ENCODE measurements at places on chromosomes 7 and 10.

GRCh38 chr7:34133356-34133982, 228.1 kb downstream of the BMPER start:
- H3K4me3 ChIP-seq: no peak overlapping the region
- DNase-seq: no peak
- no peaks in the 10 kb centered on the region for H3K36me3 ChIP-seq
- H3K4me1 ChIP-seq: no peaks in the 10 kb centered on the region

GRCh38 chr7:28726555-28726954, 231.6 kb downstream of the TRIL start:
- no peak overlapping the region for H3K27ac ChIP-seq
- no peaks in the 10 kb centered on the region for H3K4me1 ChIP-seq
- DNase-seq: no peak
- no peaks in the 10 kb centered on the region for H3K36me3 ChIP-seq

DNA sequence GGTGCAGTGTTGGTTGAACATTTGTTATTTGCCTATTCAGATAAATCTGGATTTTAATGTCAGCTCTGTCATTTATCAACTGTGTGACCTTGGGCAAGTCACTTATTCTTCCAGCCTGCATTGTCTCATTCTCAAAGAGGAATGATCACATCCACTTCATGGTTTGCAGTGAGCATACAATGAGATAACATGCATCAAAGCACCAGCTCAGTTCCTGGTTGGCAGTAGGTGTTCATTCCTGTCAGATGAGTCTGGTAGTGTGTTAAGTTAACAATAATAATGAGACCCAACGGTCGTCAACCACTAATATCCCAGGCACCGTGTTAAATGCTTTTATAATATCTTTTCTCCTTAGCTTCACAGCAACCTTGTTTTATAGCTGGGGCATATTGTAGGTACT, 137.3 kb downstream of the SORCS3 start:
- H3K27me3 ChIP-seq: peaks cover 2% of the 10 kb centered on the region
- no peak overlapping the region for H3K27ac ChIP-seq
- H3K4me3 ChIP-seq: no peak overlapping the region
- H3K36me3 ChIP-seq: no peaks in the 10 kb centered on the region

DNA sequence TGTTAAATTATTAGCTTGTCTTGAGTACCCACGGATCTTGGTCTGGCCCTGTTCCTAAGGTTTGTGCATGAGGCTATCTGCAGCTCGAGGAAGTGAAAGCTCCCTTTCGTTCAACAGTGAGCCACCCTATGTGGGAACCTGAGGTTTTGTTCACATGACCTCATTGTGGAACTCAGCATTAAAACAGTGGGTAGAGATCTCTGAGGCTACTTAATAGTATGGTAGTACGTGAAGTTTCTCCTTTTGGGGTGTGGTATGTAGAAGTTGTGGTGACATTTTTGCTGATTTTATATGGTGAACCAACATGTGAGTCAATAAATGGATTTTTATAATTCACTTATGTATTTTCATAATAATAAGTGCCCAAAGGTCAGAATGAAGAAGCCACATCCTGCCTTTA, 252.7 kb upstream of the FERD3L start:
- H3K36me3 ChIP-seq: no peaks in the 10 kb centered on the region
- H3K27me3 ChIP-seq: no peaks in the 10 kb centered on the region
- H3K4me1 ChIP-seq: no peaks in the 10 kb centered on the region

- H3K36me3 ChIP-seq: no peaks in the 10 kb centered on the region
- no peaks in the 10 kb centered on the region for H3K4me1 ChIP-seq
- no peak overlapping the region for H3K27ac ChIP-seq
- H3K27me3 ChIP-seq: peaks cover 4% of the 10 kb centered on the region
These were observed 271.3 kb downstream of the STK31 start for GRCh38 chr7:23981314-23981713.

GRCh38 chr10:112973805-112974204, 23.8 kb downstream of the TCF7L2 start:
- H3K27me3 ChIP-seq: peaks cover 6% of the 10 kb centered on the region
- no peaks in the 10 kb centered on the region for H3K4me1 ChIP-seq
- no peak for DNase-seq
- no peak overlapping the region for H3K27ac ChIP-seq

DNA sequence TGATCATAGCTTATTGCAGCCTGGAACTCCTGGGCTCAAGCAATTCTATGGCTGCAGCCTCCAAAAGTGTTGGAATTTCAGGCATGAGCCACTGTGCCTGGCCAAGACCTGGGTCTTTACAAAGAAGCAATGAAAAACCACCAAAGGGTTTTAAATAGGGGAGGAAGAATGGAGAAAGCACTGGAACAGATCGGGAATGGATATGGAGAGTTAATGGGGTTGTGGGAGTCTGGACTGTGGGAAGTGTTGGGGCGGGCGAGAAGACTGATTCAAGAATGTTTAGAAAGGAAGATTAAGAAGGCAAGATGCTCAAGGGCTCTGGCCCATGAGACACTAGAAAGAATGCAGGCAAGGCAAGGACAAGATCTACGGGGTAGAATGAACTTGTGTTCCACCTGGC, 98.5 kb downstream of the CARD11 start:
- DNase-seq: no peak
- no peak overlapping the region for H3K4me3 ChIP-seq
- H3K4me1 ChIP-seq: no peaks in the 10 kb centered on the region
- H3K36me3 ChIP-seq: peaks cover 65% of the 10 kb centered on the region
- no peak overlapping the region for H3K27ac ChIP-seq

DNA sequence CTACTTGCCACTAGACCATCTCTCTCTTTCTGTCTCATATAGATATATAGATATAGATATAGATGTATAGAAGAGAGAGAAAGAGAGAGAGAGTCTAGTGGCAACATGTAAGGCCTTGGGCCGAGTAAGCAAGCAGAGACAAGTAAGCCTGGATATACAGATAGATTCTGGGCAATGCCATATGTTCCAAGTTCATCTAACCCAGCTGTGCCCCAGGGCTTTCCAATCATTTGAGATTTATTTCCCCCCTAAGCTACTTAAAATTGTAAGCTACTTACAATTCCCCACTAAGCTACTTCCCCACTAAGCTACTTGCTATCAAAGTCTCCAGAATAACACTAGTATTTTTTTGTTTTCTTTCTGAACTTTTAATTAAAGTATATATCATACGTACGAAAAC, 1094.1 kb downstream of the DNAJB9 start:
- H3K4me3 ChIP-seq: no peak overlapping the region
- no peak for DNase-seq
- H3K27me3 ChIP-seq: no peaks in the 10 kb centered on the region
- no peaks in the 10 kb centered on the region for H3K36me3 ChIP-seq
- no peak overlapping the region for H3K27ac ChIP-seq
- no peaks in the 10 kb centered on the region for H3K4me1 ChIP-seq

DNA sequence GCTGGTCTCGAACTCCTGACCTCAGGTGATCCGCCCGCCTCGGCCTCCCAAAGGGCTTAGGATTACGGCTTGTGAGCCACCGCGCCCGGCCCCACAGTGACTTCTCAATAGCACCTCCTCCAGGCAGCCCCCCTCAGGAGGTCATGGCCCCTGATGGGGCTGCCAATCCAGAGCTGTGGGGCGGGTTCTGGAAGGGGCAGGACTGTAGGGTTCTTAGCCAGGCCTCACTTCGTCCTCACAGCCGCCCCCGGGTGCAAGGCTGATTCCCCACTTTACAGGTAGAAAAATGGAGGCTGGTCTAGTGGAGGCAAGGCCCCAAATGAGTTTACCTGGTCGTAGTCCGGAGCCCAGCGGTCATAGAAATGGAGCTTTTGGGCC, 638 bp downstream of the METTL27 start:
- H3K36me3 ChIP-seq: no peaks in the 10 kb centered on the region
- H3K4me1 ChIP-seq: peaks cover 9% of the 10 kb centered on the region
- DNase-seq: no peak
- H3K4me3 ChIP-seq: no peak overlapping the region
- H3K27ac ChIP-seq: no peak overlapping the region

DNA sequence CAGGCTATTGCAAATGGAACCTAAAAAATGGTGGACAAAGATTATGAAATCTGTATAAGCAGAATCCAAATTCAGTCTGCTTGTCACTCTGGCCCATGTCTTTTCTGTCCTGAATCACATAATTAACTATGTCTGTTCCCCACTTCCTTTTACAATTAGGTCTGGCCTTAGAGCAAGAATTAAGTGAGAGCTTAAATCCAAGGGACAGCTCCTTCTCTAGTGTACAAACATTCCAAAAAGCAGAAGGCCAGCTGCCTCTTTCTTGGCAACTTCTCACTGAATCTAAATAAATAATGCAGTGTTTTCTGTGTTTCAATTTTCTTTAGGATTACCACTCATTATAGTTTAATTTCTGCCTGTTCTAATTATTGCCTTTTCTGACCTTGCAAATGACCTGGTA, 39.3 kb upstream of the NEBL start:
- no peaks in the 10 kb centered on the region for H3K36me3 ChIP-seq
- no peaks in the 10 kb centered on the region for H3K4me1 ChIP-seq
- no peak for DNase-seq

GRCh38 chr10:21297603-21298383, 227.7 kb downstream of the SKIDA1 start:
- H3K4me3 ChIP-seq: no peak overlapping the region
- H3K27me3 ChIP-seq: peaks cover under 1% of the 10 kb centered on the region
- H3K27ac ChIP-seq: no peak overlapping the region
- DNase-seq: no peak

GRCh38 chr7:43764039-43764761, 5.7 kb downstream of the BLVRA start:
- DNase-seq: peak; percentile 21
- peaks cover 8% of the 10 kb centered on the region for H3K4me1 ChIP-seq
- no peaks in the 10 kb centered on the region for H3K27me3 ChIP-seq
- H3K27ac ChIP-seq: no peak overlapping the region
- H3K4me3 ChIP-seq: no peak overlapping the region

GRCh38 chr10:128522551-128523308, 396.5 kb upstream of the MKI67 start:
- H3K4me3 ChIP-seq: no peak overlapping the region
- no peaks in the 10 kb centered on the region for H3K27me3 ChIP-seq
- H3K27ac ChIP-seq: no peak overlapping the region
- H3K4me1 ChIP-seq: no peaks in the 10 kb centered on the region
- DNase-seq: no peak
- no peaks in the 10 kb centered on the region for H3K36me3 ChIP-seq

GRCh38 chr7:10821156-10821555, 152.5 kb upstream of the PHF14 start:
- H3K27ac ChIP-seq: no peak overlapping the region
- DNase-seq: no peak
- H3K4me1 ChIP-seq: no peaks in the 10 kb centered on the region
- H3K4me3 ChIP-seq: no peak overlapping the region

DNA sequence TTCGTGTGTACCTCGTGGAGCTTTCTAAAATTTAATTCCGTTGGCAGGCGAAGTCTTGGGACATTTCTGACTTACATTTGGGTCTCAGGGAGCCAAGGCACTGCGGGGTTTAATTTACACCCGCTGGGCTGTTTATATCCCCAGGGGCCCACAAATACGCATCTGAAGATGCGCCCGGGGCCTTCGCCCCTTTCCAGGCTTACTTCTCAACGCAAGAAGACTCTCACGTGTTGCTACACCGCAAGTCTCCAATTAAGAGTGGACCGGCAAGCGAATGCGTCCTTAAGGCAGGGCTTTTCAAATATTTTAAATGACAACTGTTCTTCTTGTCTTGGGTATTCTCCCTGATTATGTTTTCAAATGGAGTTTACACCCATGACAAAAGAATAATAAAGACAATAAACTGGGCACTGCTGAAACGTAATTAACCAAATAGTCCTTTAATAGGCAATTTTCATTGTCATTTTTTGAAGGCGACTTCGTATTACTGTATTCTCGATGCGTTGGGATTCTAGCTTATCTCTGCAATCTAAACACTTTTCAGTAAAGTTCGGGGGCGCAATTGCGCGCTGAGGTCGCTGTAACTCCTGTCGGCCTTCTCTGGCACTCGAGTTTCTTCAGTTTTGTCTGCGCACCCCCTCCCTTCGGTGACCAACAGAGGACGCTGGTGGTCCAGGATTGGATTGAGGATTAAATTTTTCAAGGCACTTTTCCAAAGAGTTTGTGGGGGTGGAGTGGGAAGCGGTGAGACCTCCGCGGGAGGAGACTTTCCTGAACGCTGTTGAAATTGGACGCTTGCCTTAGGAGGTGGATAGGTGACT, 837 bp upstream of the IGFBP3 start:
- H3K36me3 ChIP-seq: no peaks in the 10 kb centered on the region
- DNase-seq: no peak
- H3K27ac ChIP-seq: no peak overlapping the region
- H3K27me3 ChIP-seq: peaks cover 20% of the 10 kb centered on the region
- H3K4me3 ChIP-seq: no peak overlapping the region
- peaks cover 4% of the 10 kb centered on the region for H3K4me1 ChIP-seq

DNA sequence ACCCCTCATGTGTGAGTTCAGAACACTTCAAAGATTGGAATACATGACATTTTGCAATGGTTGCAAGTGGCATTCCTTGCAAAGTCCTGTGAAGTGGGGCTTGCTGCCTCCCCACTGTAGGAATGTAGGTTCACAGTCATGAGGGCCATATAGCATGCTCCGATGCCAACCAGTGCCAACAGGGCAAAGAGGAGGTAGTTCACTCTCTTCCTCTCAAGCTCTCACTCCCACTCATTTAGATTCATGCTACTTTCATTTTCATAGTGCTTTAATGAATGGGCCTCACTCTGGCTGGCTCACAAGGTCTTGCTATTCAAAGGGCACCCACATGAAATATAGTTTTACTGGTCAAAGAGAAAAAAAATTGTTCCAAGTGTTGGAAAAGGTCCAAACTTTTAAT, 169.9 kb upstream of the AOAH start:
- H3K4me1 ChIP-seq: no peaks in the 10 kb centered on the region
- no peak overlapping the region for H3K27ac ChIP-seq
- H3K36me3 ChIP-seq: peaks cover 49% of the 10 kb centered on the region
- H3K27me3 ChIP-seq: no peaks in the 10 kb centered on the region
- H3K4me3 ChIP-seq: no peak overlapping the region

GRCh38 chr10:62130948-62131347, 137.7 kb downstream of the RTKN2 start:
- no peaks in the 10 kb centered on the region for H3K4me1 ChIP-seq
- no peaks in the 10 kb centered on the region for H3K27me3 ChIP-seq
- DNase-seq: no peak
- no peak overlapping the region for H3K4me3 ChIP-seq

DNA sequence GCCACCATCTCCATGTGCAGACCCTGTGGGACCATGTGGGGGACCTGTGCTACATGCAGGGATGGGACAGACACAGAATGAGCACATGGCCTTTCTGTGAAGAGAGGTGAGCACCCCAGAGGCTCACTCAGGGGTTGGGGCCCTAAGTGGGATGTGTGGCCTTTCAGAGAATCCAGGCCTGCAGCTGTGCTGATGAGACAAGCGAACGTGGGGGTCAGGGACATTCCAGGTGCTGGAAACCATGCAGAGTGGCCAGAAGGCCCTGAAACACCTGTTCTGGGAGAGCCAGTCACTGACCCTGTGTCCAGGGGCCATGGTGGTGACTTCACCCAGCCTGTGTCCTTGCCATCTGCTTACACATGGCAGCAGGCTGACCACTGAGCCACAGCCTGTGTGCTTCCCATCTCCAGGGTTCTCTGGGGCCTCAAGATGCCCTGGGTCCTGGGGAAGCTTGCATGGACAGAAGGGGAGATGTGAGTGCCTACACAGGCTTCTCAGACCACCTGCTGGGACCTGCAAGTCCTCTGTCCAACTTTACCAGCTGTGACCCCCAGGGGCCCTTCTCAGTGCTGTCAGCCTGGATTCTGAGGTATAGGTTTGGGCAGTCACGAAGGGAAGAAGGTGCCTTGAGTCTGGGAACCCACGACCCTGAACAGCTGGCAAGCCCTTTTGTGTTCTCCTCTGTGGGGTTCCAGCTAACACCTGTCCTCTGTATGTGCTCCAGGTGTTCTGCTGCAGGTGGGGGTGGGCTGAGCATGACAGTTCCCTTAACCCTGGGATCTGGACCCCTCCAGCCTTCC, 17.6 kb downstream of the RAMP3 start:
- H3K36me3 ChIP-seq: no peaks in the 10 kb centered on the region
- no peaks in the 10 kb centered on the region for H3K27me3 ChIP-seq
- no peak overlapping the region for H3K27ac ChIP-seq

Measured in CD4-positive, CD25-positive, alpha-beta regulatory T cell (primary cell).